Caco-2 (cell line): ENCODE measurements at places on chromosomes 4 and X. TPM values are rescaled to one million over a fixed set of nuclear protein-coding genes. Genes with fewer than 3 reads are reported as not detected.

The LRCH2 gene
- total RNA-seq, result 0.18 and 0.19 TPM in 2 replicates

The HTR2C gene
- not detected in 2 replicates for total RNA-seq

The XAGE2 gene
- total RNA-seq, result 2.8 and 5.7 TPM in 2 replicates

The MAB21L2 gene
- total RNA-seq, result not detected in 2 replicates

The SPIN2A gene
- 0.91 and 1.6 TPM in 2 replicates for total RNA-seq

The RNF128 gene
- 42.0 and 42.4 TPM in 2 replicates for total RNA-seq

The KLHL13 gene
- 8.7 and 9.1 TPM in 2 replicates for total RNA-seq

The SPP1 gene
- 0.77 and 0.88 TPM in 2 replicates for total RNA-seq

The EDA gene
- total RNA-seq, result 0.67 and 0.98 TPM in 2 replicates

The CENPI gene
- total RNA-seq, result 19.8 and 21.1 TPM in 2 replicates

The USP11 gene
- total RNA-seq, result 57.5 and 61.2 TPM in 2 replicates

The SPARCL1 gene
- total RNA-seq, result 0.18 TPM in 1 of 2 replicates, not detected in the other

The CCNB3 gene
- 0.82 and 2.1 TPM in 2 replicates for total RNA-seq

The DCAF8L2 gene
- not detected in 2 replicates for total RNA-seq

The PHOX2B gene
- not detected in 2 replicates for total RNA-seq

The HOPX gene
- 0.21 TPM in 1 of 2 replicates, not detected in the other for total RNA-seq

The CDX4 gene
- total RNA-seq, result not detected in 2 replicates

The GAGE12E gene
- not detected in 2 replicates for total RNA-seq

The DMD gene
- 42.9 and 47.2 TPM in 2 replicates for total RNA-seq

The CENPVL1 gene
- total RNA-seq, result not detected in 2 replicates

The RASSF6 gene
- total RNA-seq, result 2.4 and 2.9 TPM in 2 replicates

The GLOD5 gene
- not detected in 2 replicates for total RNA-seq

The ZNF630 gene
- total RNA-seq, result 2.0 and 2.7 TPM in 2 replicates

The UBL4A gene
- 38.8 and 42.5 TPM in 2 replicates for total RNA-seq

The CSAG1 gene
- total RNA-seq, result not detected in 2 replicates

The EGFL6 gene
- total RNA-seq, result 0.16 and 0.26 TPM in 2 replicates

The ADH1A gene
- not detected in 2 replicates for total RNA-seq

The TGIF2LX gene
- total RNA-seq, result not detected in 2 replicates

The PAGE2 gene
- not detected in 2 replicates for total RNA-seq
